Stimulated activated CD8-positive, alpha-beta memory T cell treated with anti-CD3 and anti-CD28 coated beads, Interleukin-7, amount 100 ng/mL, for 1 hour (primary cell): ENCODE measurements at places on chromosomes 11 and 22.

DNA sequence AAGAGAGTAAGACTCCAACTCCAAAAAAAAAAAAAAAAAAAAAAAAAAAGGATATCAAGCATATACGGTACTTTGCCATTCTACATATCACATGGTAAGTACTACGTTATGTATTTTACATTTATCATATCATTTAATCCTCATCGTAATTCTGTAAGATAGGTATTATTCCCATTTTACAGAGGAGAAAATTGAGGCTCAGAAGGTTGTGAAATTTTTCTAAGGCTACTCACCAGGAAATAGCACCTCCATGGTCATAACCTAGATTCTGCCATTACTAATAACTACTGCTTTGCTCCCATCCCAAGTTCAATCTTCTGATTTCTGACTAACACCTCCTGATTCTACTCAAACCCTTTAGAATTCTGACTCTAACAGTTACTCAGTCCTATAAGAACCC lies 138.0 kb downstream of the FCHSD2 start:
- no peak for DNase-seq

DNA sequence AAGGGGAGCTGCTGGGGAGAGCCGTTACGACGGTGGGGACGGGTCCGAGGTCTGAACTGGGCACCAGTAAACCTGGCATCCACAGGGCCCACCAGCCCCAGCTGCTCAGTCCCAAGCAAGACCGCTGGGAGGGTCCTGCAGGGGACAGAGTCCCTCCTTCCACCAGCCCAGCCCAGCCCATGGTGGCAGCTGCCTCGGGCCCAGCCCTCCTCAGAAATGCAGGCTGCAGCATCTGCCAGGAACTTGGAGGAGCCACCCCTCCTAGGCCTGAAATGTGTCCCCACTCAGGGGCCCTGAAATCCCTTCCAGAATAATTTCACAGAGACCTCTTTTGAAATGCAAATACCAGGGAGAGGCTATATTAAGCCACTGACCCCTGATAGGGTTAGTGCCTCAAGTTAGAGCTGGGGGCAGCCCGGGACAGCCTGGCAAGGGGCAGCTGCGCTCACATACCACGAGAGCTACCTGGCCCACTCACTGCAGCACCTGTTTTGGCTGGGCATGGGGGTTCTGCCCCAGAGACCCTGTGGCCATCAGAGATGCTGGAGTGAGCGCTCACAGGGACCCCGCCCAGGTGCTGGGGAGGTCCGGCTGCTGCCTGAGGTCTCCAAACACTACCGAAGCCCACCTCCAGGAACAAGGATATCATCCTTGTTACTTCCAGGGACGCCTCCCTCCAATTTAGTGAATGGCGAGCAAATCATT lies 53.1 kb downstream of the CELSR1 start:
- DNase-seq = no peak

- no peak for DNase-seq
Observed at GRCh38 chr11:96960926-96961325, 571.1 kb downstream of the JRKL start.

DNA sequence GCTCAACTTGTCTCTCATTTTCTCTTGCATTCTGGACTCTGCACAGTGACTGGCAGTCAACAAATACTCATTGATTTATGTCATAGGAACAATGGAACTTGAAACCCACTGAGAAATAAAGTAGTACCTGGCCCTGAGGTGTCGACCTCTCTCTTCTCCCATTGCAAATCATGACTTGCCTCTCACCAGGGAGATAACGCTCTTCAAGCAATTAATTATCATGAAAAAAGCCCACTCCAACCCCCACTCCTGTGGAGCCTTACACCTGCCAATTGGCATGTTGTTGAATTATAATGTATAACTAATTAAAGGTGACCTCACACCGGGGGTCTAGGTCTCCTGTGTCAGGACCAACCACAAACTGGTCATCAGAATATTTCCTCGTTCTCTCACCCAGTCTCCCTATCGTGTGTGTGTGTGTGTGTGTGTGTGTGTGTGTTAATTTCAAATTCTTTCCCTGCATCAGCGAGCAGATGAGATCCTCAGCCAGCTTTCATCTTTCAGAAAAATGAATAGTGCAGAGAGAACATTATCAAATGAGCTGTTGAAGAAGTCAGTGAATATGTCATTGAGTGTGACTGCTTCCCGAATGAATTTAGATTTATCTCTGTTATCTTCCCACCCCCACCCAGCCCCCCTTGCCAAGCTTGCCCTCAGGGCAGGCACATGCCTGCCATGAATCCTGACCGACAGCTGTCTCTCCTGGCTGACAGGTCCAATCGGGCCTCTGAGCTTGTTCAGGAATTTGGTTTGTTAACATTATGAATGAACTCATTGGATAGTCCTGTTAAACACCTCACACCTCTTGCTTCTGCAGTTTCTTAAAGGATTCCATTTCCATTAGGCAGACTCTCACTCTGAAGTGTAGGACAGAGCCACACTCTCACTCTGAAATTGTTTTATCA lies 357.4 kb downstream of the INSC start:
- no peak for DNase-seq

DNA sequence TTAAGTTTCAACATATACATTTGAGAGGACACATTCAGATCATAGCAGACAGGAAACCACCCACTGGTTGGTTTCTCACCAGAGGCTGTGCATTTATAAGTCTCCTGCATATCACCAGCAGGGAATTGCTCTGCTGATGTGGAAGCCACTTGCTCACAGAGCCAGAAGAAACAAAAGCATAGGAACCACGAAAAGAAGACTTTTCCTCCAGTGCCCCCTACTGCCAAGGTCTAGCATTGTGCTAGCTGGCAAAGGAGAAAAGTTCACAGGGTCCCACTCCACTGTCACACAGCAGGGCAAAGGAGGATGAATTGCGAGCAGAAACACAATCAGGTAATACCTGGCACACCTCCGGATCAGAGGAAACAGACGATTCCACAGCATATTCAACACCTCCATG lies 28.9 kb upstream of the ISX start:
- no peak for DNase-seq

DNA sequence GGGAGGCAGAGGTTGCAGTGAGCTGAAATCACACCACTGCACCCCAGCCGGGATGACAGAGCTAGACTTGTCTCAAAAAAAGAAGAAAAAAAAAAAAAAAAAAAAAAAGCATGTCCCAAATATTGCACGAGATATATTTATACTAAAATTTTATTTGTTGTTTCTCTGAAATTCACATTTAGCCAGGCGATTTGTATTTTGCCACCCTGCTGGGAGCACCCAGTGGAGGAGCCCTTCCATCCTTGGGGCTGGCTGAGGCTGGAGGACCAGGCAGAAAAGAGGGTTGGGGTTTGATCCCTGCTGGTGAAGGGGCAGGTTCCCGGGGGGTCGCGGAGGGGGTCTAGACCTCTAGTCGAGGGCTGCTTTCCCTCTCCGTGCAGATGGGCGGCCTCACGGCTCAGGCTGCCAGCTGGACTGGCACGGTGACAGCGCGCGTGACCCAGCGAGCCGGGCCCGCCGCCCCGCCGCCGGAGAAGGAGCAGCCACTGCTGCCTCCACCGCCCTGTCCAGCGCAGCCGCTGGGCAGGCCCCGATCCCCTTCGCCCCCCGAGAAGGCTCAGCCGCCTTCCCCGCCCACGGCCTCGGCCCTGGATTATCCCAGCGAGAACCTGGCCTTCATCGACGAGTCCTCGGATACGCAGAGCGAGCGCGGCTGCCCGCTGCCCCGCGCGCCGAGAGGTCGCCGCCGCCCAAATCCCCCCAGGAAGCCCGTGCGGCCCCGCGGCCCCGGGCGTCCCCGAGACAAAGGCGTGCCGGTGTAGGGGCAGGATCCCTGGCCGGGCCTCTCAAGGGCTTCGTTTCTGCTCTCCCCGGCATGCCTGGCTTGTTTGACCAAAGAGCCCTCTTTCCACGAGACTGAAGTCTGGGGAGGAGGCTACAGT lies 952 bp upstream of the CATSPERZ start:
- no peak for DNase-seq

GRCh38 chr11:70322666-70323065 lies 52.2 kb downstream of the PPFIA1 start:
- no peak for DNase-seq

DNA sequence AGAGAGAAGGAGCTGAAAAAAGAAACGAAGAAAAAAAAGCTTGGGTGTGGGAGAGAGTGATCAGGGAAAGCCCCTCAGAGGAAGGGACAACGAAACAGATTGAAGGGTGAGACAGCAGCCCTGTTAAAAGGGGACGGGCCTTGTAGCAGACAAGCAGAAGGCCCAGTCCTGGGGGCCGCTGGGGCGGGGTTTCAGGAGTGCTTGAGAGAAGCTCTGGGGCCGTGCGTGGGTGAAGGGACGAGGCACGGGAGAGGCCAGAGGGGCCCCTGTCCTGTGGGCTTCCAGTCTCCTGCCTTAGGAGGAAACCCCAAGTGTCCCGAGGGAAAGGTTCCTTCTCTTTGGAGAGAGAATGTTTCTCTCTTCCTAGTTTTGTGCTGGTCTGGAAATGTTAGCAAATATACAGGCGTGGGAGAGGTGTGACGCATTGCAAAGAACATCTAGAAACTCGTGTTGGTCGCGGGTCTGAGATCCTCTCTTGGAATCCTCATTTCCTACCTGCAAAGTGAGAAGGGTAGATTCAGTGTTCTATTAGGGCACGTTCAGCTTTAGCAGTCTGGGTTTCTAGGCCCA lies 28.6 kb downstream of the ADAMTS15 start:
- no peak for DNase-seq

- DNase-seq = no peak
Observed at GRCh38 chr11:61775606-61776554, 16.5 kb downstream of the TMEM258 start.

- DNase-seq = no peak
Observed at GRCh38 chr11:86885311-86885710, 69.9 kb downstream of the FZD4 start.

DNA sequence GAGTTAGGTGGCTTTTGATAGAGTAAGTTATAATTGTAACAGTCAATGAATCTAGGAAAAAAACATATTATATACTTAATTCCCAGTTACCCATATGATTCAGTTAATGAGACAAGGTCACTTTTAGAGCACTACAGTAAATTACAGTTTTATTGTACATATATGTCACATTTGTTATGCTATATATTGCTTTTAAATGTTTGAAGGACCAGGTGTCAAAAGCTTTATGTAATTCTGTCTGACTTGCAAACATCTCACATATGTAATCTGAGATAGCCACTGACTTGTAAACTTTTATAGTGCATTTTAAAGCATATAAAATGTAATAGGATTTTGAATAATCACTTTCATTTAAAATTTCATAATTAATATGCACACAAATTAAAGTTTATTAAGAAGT lies 36.7 kb upstream of the PDGFD start:
- no peak for DNase-seq

- no peak for DNase-seq
Observed at GRCh38 chr22:19168088-19168890, 10.2 kb downstream of the SLC25A1 start.

DNA sequence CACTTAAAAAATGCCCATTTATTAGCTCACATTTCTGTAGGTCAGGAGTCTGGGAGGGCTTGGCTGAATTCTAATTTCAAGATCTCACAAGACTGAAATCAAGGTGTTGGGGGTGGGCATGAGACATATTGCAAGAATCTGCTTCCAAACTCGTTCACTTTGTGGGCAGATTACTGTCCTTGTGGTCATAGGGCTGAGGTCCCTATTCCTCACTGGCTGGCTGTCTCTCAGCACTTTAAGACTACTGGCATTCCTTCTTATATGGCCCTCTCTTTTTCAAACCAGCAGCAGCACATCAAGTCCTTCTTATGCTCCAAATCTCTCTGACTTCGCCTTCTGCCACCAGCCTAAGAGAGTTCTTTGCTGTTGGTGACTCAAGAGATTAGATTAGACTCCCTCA lies 27.8 kb upstream of the MYOD1 start:
- DNase-seq = no peak

- no peak for DNase-seq
Observed at GRCh38 chr11:118353084-118353710, 6.2 kb upstream of the UBE4A start.

DNA sequence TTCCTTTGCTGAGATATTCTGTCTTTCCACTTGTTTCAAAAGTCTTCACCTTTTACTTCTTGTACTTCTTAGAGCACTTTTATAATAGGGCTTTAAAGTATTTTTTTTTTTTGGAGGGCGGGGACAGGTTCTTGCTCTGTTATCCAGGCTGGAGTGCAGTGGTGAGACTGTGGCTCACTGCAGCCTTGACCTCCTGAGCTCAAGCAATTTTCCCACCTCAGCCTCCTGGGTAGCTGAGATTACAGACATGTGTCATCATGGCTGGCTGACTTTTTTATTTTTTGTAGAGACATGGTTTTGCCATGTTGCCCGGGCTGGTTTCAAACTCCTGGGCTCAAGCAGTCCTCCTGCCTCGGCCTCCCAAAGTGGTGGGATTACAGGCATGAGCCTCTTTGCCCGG lies 57.9 kb downstream of the DYNC2H1 start:
- no peak for DNase-seq

DNA sequence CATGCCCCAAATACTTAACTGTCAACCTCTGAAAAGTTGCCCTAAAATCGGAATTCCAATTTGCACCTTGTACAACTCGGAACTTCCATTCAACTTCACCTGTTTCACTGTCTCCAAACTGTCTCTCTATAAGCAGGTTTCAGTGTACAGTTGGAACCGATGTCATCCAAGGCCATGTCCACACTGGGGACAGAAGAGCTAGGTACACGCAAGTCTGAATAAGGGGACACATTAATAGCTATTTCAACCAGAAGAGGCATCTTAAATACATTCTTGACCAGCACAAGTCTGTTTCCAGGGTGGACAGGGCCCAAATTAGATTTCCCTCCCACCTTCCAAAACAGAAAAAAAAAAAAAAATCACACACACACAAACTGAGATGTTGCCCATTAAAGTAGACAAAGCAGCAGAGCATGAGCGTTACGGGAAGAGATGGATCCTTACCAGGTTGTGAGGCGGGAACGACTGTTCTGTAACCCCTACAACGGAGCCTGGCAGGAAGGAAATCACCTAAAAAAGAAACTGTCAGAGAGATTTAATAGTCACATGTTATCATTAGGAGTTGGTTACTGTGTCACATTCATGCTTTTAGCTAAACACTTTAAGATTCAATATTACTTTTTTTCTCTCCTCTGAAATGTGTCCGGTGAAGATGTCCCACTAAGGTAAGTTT lies 1.7 kb downstream of the CREBZF start:
- DNase-seq = no peak

- no peak for DNase-seq
Observed at GRCh38 chr22:35455529-35455928, 55.6 kb downstream of the MCM5 start.

- no peak for DNase-seq
Observed at GRCh38 chr11:70854901-70855556, 397.3 kb downstream of the SHANK2 start.

DNA sequence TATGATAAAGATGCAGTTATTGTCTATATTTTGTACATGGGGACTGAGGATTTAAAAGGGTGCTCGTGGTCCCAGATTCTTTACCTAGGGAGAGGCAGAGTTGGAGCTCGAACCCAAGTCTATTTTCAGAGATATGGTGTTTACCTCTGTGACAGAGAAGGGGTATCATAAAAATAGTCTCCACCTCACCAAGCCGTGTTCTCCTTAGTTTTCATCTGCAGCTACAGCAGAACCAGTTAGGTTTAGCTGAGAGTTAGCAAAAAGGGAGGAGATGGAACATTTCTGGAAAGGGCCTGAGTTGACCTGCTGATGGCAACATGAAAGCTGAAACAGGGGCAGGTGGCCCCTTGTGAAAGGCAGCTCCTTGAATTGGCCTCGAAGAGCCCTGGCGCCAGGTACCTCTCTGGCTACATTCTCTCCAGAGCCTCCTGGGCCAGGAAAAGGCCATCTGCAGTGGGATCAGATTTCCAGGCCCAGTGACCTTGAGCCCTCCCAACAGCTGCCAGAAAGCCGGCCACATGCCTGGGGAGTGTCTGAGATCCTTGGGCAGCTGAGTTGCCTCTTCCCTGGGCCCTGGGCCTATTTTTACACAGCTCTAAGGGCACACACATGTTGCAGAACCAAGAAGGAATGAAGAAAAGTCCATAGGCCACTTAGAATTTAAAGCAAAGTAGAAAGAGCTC lies 136.6 kb downstream of the NAV2 start:
- no peak for DNase-seq
